Activated T-cell treated with anti-CD3 and anti-CD28 coated beads, Interleukin-2, amount 50 U/mL, for 4 hours (primary cell): ENCODE measurements at places on chromosomes 6 and 20.

- DNase-seq, result no peak
Measured at GRCh38 chr6:151284548-151285017, 44.8 kb downstream of the AKAP12 start.

DNA sequence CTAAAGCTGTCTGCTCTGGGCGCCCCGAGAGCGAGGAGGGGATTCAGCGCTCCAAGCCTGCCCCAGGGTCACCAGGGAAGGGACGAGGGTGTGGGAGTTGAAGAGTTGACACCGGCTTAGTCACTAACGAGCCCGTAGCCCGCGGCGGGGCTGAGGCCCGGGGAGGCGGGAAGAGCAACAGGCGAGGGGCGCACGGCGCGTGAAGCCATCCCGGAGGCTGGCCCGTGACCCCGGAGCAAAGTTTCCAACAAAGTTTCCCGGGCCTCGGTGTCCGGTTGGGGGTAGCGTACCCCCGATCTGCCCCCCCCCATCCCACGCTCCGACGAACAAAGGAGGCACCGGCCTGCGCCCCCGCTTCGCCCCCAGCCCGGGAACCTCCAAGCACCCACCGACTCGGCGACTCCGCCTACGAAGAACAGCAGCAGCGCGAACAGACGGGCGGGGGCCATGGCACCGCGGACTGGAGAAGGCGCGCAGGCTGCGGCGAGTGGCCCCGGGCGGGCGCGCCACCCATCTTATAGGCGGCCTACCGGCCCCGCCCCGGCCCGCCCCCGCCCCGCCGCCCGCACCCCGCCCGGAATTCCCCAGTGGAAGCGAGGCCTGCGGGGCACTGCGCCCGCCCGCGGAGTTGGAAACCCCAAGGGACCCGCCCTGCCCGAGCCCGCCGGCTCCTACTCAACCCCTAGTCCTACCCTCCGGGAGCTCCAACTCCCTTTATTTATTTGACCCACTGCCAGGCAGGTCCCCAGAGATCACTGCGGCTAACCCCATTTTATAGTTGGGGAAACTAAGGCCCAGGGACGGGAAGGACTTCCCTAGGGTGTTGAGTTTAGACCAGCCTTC is at the start of gene SDC4:
Gene SDC4, minus strand, starts transcription at position 489 of the 843 bp plus-strand sequence. Its CDS starts 40 bp downstream, at position 449.
- peak; percentile 62 for DNase-seq

- DNase-seq, result no peak
Measured at GRCh38 chr6:139648430-139649000, 274.1 kb upstream of the CITED2 start.

- DNase-seq, result no peak
Measured at GRCh38 chr6:77341058-77341986, 122.0 kb downstream of the HTR1B start.

- no peak for DNase-seq
Measured at GRCh38 chr20:45109634-45110033, 5.3 kb downstream of the WFDC5 start.

DNA sequence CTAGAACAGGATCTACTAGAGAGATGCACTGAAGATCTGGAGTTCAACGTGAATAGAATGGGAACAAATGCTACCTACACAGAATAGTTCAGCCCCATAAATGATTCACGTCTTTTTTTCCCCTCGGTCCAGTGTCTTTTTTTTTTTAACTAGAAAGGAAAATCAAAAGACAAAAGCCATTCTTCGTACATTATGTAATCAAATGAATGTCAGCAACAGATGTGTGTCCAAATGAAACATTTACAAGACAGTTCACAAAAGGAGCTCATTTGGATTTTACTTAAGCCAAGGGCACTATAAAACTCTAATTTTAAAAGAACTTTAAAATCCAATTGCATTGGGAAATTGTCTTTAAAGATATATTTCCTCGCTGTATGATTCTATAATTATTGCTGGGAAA is 42.4 kb downstream of the FAM184A start:
- DNase-seq, result no peak

- no peak for DNase-seq
Measured at GRCh38 chr6:113508249-113508648, 348.9 kb upstream of the MARCKS start.

GRCh38 chr20:45816951-45817350 is 4.5 kb downstream of the UBE2C start:
- DNase-seq, result no peak
